ENCODE measurements at places on chromosomes 6 and 20. TPM values are rescaled to one million over a fixed set of nuclear protein-coding genes. Genes with fewer than 3 reads are reported as not detected.
A peak's percentile ranks its signal among the peaks of the same experiment; 100 is the strongest.

Gene DLK2
- not detected for total RNA-seq

Gene GSTA1
- total RNA-seq, result not detected

Gene PGC
- not detected for total RNA-seq

Gene ANKRD66
- not detected for total RNA-seq

DNA sequence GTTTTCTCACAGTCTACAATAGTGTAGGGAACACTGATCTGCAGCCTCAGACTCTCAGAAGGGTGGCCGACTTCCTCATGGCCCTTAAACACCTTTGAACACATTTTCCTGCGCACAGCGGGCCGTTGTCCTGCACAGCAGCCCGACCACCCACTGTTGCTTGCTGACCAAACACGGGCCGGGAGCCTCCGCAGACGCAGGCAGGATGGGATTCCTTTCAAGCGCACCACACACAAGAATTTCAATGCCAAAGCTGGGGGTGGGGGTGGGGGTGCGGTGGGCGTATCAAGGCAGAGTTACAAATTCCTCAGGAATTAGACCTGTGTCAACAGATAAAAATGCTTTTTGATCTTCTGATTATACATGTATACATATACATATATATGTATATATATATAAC is 74.5 kb downstream of the HUS1B start:
- H3K4me3 ChIP-seq, result no peak overlapping the region
- DNase-seq, result no peak
- peaks cover 31% of the 10 kb centered on the region for H3K4me1 ChIP-seq

DNA sequence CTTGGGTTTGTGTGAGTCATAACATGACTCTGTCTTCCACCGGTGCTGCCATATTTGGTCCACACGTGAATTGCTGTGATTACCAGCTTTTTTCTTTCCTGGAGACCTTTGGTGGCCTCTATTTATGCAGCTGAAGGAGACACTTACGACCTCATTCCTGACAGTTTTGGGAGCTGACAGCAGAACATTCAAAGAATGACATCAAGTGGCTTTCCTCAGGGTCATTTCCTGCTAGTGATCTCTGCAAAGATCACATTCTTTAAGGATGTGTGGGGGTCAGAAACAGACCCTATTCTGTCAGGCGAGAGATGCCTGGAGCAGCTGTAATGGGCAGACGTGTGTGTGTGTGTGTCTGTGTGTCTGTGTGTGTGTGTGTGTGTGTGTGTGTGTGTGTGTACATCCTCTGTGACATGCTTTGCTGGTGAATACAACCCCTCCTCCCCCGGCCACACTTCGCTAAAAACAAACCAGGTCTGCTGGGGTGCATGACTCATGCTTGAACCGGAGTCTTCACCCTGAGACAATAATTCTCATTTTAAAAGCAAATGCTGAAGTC is 115.6 kb downstream of the TMEM170B start:
- no peaks in the 10 kb centered on the region for H3K36me3 ChIP-seq
- no peak overlapping the region for H3K4me3 ChIP-seq
- H3K27ac ChIP-seq, result no peak overlapping the region
- DNase-seq, result peak; percentile 53
- peaks cover 15% of the 10 kb centered on the region for H3K4me1 ChIP-seq

DNA sequence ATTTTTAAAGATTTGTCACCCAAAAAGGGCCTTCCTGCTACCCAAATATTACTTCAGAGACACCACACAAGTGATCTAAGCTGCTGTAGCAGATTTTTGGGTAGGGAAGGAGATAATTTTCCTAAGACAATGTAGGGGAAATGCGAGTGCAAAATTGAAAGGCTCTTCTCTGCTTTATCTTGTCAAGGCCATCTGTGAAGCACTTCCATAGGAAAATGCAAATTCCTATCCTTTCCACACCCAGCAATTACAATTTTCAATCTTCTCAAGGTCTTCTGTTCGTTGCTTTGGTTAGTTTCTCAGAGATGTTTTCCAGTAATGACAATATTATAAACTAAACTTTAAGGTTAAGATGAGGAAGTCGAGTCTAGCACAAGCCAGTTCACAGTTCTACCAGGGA is 53.4 kb downstream of the HDGFL1 start:
- H3K4me1 ChIP-seq, result no peaks in the 10 kb centered on the region
- no peaks in the 10 kb centered on the region for H3K36me3 ChIP-seq
- DNase-seq, result no peak
- no peaks in the 10 kb centered on the region for H3K27me3 ChIP-seq
- no peak overlapping the region for H3K4me3 ChIP-seq
- no peak overlapping the region for H3K27ac ChIP-seq
